T-helper 17 cell (primary cell): ENCODE measurements at places on chromosomes 7 and 10.

DNA sequence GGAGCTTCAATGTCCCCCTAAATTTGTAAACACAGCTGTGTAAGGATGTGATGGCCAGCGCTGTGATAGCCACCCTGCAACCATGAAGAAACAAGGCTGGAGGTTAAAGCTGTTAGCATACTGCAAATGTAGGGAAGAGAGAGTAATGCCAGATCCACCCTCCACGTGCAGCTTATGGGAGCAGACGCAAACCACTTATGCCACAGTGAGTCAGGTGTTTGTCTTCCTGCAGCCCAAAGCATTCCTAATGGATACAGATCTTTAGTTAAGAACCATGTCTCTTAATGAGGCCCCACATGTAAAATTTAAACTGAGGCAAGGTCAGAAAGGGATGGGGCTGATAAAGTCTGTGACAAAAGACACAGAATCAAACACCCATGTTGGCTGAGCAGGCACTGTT, 13.6 kb upstream of the MYL7 start:
- no peaks in the 10 kb centered on the region for H3K4me1 ChIP-seq
- H3K4me3 ChIP-seq, result no peak overlapping the region
- no peaks in the 10 kb centered on the region for H3K36me3 ChIP-seq
- no peak overlapping the region for H3K27ac ChIP-seq

DNA sequence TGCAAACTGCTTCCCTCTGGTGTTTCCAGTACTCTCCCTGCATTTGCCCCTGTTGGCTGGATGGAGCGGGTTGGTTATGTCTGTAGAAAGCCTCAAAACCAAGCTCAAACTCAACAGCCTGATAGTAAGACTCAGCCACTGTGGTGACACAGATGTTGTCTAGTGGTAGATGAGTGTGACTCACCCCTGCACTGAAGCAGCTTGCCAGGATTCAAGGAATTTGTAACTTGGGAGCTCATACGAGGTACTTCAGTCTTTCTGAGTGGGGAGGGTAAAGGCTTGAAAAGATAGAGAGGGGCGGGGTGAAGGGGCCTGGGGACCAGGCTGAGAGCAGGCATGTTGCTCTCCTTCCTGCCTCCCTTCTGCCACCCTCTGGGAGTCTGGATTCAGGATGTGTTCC, 22.9 kb upstream of the AQP1 start:
- DNase-seq, result no peak
- H3K4me1 ChIP-seq, result peaks cover 3% of the 10 kb centered on the region
- peaks cover 2% of the 10 kb centered on the region for H3K36me3 ChIP-seq
- peaks cover 15% of the 10 kb centered on the region for H3K27me3 ChIP-seq

DNA sequence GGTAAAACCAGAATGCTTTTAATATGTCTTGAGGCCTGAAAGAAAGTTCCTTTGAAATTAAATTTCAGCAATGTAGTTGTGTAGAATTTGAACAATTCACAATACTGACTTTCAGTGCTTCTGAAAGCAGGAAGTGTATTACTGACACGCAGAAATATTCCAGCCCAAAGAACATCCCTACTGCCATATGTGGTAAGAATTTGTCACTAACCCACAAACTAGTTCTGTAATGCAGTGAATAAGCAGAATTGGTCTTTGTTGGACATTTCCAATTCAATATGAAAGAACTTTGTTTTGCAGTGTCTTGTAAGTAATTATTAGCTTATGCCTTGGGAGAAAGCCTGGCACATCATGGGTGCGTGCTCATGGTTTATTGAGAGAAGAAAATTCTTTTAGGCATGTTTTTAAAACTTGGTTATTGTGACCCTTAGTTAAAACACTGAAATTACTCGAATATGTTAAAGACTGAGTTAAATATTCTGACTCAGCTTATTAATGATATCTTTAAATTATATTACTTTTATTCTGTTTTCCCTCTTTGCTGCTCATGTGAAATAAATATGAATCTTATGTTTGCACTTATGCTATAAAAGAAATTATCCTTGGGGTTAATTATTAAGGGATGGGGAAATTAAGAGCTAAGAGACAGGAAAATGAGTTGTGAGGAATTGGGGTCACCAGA, 33.4 kb downstream of the PTPN12 start:
- no peak for DNase-seq
- H3K4me3 ChIP-seq, result no peak overlapping the region
- peaks cover 5% of the 10 kb centered on the region for H3K36me3 ChIP-seq
- H3K27me3 ChIP-seq, result no peaks in the 10 kb centered on the region
- H3K27ac ChIP-seq, result no peak overlapping the region
- H3K4me1 ChIP-seq, result peaks cover 5% of the 10 kb centered on the region

GRCh38 chr7:28564755-28565374, 152.5 kb downstream of the CREB5 start:
- H3K27me3 ChIP-seq, result no peaks in the 10 kb centered on the region
- no peaks in the 10 kb centered on the region for H3K4me1 ChIP-seq
- no peak for DNase-seq
- H3K36me3 ChIP-seq, result no peaks in the 10 kb centered on the region
- H3K4me3 ChIP-seq, result no peak overlapping the region

GRCh38 chr7:150842018-150842417, 10.3 kb upstream of the AOC1 start:
- H3K27ac ChIP-seq, result no peak overlapping the region
- no peak for DNase-seq
- no peak overlapping the region for H3K4me3 ChIP-seq
- no peaks in the 10 kb centered on the region for H3K36me3 ChIP-seq
- H3K4me1 ChIP-seq, result peaks cover 4% of the 10 kb centered on the region

DNA sequence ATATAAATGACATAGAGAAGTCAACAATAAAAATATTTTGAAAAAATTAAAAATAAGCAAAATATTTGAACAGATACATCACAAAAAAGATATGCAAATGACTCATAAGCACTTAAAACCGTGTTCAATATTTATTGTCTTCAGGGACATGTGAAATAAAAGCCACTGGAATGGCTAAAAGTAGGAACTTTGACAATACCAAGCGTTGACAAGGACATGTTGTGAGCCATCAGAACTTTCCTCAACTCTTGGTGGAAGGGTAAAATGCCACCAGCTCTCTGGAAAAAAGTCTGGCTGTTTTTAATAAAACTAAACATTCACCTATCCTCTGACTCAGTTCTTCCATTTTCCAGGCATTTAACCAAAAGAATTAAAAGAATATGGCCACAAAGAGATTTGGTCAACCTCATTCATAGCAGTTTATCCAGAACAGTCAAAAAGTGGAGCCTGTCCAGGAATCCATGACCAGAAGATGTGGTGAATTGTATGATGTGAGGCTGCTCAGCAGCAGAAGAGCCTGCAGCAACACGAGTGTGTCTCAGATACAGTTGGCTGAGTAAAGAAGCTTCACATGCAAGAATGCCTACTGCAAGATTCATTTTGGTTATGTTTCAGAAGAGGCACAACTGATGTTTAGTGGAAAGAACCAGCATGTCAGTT, 7.1 kb upstream of the KLF6 start:
- H3K36me3 ChIP-seq, result no peaks in the 10 kb centered on the region
- no peak overlapping the region for H3K4me3 ChIP-seq

DNA sequence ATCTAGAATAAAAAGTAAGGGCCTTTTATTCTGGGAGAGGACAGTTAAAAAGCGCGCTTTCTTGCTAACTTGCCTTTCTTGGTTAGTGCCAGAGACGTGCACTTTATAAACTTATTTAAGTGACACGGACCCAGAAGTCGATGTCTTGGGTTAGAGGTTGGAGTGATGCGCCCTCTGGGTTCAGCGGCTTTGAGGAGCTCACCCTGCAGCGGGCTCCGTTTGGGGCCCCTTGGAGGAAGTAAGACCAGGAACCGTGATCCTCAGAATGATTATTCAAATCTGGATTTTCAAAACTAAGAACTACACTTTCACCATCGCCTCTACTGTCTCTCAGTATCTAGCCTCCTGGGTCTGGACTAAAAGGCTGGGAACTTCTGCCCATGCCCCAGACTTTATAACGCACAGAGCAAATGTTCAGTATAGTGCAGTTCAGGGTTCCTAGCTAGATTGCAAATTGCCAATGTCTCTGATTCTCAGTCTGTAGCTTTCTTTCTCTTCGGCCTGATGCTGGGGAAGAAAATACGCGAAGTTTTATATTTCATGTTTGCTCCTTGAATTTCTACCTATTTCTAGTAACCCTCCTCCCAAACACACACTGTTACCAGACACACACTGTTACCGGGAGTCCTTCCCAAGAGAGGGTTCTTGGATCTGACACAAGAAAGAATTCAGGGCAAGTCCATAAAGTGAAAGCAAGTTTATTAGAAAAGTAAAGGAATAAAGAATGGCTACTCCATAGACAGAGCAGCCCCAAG, 18.6 kb upstream of the SMO start:
- DNase-seq, result no peak
- H3K4me3 ChIP-seq, result peak overlapping the region; percentile 77
- peaks cover 3% of the 10 kb centered on the region for H3K36me3 ChIP-seq
- H3K27me3 ChIP-seq, result peaks cover 34% of the 10 kb centered on the region
- peaks cover 8% of the 10 kb centered on the region for H3K4me1 ChIP-seq
- no peak overlapping the region for H3K27ac ChIP-seq

DNA sequence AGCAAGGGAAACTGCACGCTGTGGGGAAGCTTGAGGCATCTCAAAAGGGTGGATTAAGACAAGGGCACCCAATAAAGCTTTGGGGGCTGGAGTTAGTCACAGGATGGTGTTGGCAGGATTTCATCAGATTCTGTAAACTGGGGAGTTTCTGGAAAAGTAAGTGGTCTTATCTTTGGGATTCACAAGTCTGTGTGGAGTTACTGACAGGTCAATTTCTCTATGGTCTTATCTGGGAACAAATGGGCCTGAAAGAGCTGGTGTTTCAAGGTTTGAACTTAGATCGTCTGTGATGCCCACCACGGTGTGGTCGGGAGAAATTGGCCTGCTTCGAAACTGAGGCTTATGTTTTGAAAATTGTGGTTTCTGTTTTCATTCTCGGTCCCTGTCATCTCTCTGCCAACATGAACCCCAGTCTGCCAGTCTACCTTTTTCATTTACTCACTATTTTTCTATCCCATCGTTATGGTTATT, 23.8 kb upstream of the AOAH start:
- no peak for DNase-seq
- peaks cover 3% of the 10 kb centered on the region for H3K36me3 ChIP-seq
- peaks cover 12% of the 10 kb centered on the region for H3K4me1 ChIP-seq
- H3K27me3 ChIP-seq, result peaks cover 30% of the 10 kb centered on the region
- no peak overlapping the region for H3K27ac ChIP-seq
- H3K4me3 ChIP-seq, result no peak overlapping the region

DNA sequence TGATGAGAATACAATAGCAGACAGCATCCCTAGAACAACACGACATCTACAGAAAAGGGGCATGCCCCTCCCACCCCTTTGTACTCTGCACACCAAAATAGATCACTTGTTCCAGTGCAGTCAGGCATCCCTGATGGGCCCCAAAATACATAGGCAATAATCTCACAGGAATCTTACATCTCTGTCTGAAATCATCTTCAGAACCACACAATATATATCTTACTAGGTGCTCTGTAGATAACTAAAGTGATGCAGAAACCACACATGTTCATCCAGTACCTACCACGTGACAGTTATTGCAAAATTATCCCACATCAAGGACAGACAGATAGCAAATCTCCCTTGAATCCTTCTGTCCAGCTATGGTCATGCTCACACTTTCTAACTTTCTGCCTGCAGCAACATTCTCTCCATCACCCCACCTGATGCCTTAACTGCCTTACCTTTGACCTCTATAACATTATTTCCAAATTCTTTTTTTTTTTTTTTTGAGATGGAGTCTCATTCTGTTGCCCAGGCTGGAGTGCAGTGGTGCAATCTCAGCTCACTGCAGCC, 30.7 kb downstream of the ST8SIA6 start:
- no peaks in the 10 kb centered on the region for H3K27me3 ChIP-seq
- no peak for DNase-seq
- H3K4me1 ChIP-seq, result peaks cover 57% of the 10 kb centered on the region
- H3K36me3 ChIP-seq, result no peaks in the 10 kb centered on the region
- H3K27ac ChIP-seq, result peak overlapping the region; percentile 39

GRCh38 chr7:150967349-150967748, 10.8 kb downstream of the KCNH2 start:
- peaks cover 4% of the 10 kb centered on the region for H3K36me3 ChIP-seq
- no peaks in the 10 kb centered on the region for H3K27me3 ChIP-seq
- H3K27ac ChIP-seq, result no peak overlapping the region
- no peak overlapping the region for H3K4me3 ChIP-seq
- H3K4me1 ChIP-seq, result peaks cover 36% of the 10 kb centered on the region

DNA sequence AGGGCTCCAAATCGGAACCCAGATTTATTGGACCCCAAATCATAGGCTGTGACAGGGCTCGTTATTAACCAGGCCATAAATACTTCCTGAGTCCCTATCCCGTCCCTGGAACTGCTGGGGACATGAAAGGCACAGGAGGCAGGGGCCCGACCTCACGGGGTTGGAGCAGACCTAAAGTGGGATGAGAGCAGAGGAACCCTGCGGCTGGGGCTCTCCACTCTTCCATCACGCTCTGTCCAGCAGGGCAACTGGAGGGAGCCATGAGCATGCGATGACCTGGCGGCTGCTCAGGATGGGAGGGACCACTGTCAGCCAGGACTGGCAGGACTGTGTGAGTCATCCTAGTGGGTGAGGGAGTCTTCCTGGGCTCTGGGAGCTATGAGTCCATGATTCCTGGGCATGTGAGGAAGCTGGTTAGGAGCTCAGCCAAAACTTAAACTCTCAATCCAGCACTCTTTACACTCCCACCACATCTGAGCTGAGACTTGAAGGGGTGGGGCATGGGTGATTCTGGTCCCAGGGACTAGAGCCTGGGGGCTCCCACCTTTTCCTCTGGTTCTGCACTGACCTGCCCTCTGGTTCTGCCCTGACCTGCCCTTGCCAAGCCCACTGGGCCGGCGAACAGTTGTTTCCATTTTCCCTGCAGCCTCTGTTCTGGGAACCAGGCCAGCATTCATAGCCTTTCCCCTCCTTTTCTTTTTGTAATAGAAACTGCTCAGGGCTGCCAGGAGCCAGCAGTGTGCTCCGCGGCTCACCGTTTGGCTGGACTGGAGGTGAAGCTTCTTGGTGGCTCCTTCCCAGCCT, 47.1 kb downstream of the SYPL1 start:
- H3K27ac ChIP-seq, result no peak overlapping the region
- H3K4me1 ChIP-seq, result peaks cover 24% of the 10 kb centered on the region
- H3K4me3 ChIP-seq, result no peak overlapping the region
- no peak for DNase-seq

GRCh38 chr7:36135700-36136099, 17.4 kb upstream of the EEPD1 start:
- no peak overlapping the region for H3K4me3 ChIP-seq
- no peaks in the 10 kb centered on the region for H3K36me3 ChIP-seq
- no peak overlapping the region for H3K27ac ChIP-seq
- H3K4me1 ChIP-seq, result peaks cover 7% of the 10 kb centered on the region

DNA sequence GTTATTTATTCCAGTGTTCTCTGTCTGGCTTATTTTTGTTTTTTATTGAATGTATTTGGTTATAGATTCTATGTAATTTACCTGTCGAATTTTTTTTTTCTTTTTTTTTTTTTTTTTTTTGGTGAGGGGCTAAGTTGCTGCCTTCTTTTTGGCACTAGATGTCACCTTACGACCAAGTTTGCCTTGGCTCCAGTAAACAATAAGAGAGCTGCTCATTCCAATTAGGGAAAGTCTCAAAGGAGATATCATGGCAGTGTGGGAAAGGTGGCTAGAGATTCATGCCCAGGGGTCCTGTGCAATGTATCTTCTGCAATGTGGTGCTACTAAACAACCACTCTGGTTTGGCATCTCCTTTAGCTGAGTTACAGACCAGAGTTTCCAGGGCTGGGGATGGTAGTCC, 84.0 kb downstream of the PTPN20 start:
- no peak overlapping the region for H3K4me3 ChIP-seq
- no peak overlapping the region for H3K27ac ChIP-seq
- peaks cover 7% of the 10 kb centered on the region for H3K36me3 ChIP-seq
- H3K4me1 ChIP-seq, result no peaks in the 10 kb centered on the region
- no peak for DNase-seq
- H3K27me3 ChIP-seq, result peaks cover 6% of the 10 kb centered on the region
